ENCODE measurements at places on chromosomes 3 and 15.

GRCh38 chr15:78552597-78552996 lies 12.4 kb downstream of the PSMA4 start:
- DNase-seq = no peak

GRCh38 chr15:83904107-83905040 lies 250.5 kb downstream of the ADAMTSL3 start:
- no peak for DNase-seq

- DNase-seq = no peak
Observed at GRCh38 chr3:3110749-3111361, 681 bp upstream of the IL5RA start.

DNA sequence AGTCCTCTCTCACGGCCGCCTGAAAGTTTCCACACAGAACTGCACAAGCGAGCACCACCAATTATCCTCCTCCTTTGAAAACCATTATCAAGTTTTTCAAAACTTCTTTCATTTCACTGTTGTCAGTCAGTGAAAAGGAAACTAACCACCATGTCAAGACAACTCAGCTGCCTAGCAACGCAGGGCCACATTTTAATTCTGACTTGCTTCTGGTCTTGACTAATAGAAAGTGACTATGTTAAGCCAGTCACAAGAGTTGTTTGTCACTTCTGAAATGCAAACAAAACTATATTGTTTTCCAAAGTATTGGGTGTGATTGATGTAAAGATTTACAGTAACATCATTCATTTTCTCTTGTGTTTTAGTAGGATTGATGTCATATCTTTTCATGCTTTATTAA lies 612.8 kb upstream of the AGTR1 start:
- DNase-seq = no peak

- DNase-seq = no peak
Observed at GRCh38 chr3:188539631-188540194, 385.8 kb downstream of the LPP start.

DNA sequence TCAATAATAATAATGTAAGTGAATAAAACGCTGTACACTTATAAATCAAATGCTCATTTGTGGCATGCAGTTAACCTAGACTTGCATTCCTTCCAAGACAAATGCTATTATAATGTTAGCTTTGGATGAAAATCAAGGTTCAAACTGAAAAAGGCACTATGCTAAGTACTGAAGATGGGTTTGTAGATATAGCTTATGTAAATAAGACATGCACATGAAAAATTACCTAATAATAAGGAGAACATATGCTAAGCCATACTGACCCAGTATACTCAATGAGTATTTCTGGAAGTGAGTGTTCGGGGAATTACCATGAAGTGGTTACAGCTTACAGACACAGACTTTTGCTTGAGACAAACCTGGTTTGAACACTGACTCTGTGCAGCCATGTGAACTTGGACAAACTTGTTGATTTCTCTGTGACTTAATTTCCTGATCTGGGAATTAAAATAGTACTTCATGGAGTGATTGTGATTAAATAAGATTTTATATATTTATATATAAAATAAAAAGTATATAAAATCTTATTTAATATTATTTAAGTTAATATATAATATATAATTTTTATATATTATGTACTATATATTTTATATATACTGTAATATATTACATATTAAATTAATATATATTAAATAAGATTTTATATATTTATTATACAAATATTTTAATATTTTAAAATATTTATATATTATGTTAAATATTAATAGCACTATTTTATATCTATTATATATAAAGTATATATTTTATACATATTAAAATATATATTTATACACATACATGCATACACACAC lies 159.2 kb downstream of the ZPLD1 start:
- DNase-seq = no peak

GRCh38 chr3:153246331-153246730 lies 84.3 kb downstream of the RAP2B start:
- DNase-seq = no peak

- DNase-seq = no peak
Observed at GRCh38 chr3:64441861-64442260, 216.6 kb upstream of the PRICKLE2 start.

- DNase-seq = no peak
Observed at GRCh38 chr15:58988006-58988785, 733 bp downstream of the RNF111 start.

DNA sequence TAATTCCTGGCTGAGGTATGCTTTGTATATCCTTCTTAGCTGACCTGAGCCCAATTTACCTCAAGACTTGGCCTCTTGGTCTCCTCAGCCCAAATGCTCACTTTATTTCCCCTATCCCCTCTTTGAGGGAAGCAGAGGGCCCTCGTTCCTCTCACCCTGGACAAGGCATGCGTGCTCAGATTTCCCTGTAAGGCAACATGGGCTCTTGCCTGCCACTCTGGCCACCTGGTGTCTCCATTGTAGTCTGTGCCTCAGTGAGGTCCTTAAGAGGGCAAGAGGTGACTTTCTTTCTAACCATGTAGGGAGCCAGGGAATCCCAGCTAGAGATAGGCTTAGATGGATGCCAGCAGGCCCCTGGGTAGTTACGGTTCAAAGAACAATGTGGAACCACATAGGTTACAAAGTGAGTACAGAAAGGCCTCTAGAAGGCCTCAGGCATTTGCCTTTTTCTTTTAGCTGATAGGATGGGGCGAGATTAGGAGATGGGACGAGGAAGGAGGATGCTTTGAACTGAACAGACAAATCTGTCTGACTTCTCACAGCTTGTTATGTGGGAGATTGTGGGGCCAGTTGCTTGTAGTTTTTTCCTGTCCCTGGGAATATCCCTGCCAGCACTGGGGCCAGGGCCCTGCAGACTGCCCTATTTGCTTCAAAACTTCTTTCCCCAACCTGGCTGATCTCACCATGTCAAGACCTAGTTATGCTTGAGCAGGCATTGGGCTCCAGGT lies 1.1 kb upstream of the INTS14 start:
- DNase-seq = no peak

GRCh38 chr3:188106006-188106405 lies 48.0 kb upstream of the LPP start:
- no peak for DNase-seq

DNA sequence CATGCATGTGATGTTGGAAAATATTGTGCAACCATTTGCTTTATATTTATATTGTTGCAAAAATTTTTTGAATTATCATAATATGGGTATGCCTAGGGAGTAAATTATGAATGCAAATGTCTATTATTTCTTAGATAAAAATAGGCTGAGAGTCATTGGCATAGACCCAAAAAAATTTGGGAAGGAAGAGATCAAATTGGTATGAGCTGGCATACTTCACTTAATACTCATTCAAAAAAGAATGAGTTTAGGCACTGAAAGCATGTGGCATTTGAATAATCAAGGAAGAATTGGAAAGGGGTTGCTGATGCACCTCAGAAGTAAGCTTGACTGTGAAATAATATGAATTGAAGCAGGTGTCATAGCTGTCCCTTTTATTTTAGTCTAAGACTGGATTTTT lies 764.0 kb upstream of the DPPA4 start:
- DNase-seq = no peak

DNA sequence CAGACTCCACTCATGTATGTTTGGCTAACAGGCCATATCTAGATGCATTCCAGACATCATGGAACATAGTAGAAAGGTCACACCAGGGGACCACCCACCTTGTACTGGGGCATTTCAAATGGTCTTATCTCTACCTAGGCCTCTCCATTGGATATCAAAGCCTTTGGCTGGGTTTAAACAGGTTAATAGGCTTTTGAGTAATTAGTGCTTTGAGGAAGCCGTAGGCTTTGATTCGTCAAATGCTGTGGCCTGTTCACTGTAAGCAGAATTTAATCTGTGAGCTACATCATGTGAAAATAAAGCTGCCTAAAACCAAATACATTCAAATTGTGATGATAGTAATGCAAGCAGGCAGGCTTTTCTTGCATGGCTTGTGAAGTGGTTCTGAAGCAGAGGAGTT lies 129.5 kb downstream of the ST8SIA2 start:
- no peak for DNase-seq

DNA sequence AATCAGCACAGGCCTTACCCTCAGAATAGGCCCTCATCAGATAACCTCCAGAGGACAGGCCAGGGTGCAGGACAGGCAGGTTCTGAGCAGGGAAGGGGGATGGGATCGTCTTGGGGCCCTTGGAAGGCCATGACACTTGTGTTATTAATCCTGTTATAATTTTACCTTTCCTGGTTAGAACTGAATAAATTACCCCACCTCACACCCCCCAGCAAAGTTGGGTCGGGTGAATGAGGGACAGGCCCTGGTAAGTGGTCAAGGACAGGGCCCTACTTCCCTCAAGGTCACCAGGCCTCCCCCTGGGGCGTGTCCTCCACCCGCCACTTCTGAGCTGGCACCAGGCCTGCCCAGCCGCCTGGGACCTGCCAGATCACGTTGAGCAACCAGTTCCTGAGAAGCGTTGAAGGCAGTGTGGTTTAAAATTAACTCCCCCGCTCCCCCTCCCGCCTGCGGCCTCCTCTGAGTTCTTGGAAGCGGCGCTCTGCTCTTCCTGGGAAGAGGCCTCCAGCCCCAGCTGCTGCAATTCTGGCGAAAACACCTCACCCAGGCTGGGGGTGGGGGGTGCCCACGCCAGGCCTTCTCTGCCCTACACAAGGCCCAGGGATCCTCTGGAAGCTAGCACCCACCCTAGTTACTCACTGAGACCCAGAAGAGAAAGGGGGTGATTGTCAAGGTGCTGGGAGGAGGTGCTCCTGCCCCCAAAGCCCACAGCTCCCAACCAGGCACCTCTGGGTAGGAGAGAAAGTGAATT lies 10.6 kb downstream of the CISH start:
- peak; percentile 95 for DNase-seq

- no peak for DNase-seq
Observed at GRCh38 chr15:59691194-59691805, 2.2 kb upstream of the BNIP2 start.

DNA sequence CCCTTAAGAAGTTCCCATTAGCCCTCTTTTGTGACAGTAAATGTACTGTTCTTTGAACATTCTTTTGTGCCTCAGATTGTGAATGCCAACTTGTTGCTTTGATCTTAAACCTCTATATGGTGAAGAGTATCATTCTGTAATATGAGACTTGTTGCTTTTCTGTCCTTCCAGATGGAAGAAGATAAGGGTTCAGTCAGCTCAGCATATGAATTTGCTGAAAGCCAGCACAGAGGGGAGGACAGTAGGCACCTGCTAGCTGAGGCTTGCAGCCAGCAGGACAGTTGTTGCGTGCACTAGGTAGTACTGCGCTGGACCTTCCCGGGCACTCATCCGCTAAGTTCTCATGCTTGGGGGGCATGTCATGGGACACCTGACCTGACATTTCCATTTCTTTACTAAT lies 74.7 kb downstream of the DCUN1D1 start:
- DNase-seq = no peak

DNA sequence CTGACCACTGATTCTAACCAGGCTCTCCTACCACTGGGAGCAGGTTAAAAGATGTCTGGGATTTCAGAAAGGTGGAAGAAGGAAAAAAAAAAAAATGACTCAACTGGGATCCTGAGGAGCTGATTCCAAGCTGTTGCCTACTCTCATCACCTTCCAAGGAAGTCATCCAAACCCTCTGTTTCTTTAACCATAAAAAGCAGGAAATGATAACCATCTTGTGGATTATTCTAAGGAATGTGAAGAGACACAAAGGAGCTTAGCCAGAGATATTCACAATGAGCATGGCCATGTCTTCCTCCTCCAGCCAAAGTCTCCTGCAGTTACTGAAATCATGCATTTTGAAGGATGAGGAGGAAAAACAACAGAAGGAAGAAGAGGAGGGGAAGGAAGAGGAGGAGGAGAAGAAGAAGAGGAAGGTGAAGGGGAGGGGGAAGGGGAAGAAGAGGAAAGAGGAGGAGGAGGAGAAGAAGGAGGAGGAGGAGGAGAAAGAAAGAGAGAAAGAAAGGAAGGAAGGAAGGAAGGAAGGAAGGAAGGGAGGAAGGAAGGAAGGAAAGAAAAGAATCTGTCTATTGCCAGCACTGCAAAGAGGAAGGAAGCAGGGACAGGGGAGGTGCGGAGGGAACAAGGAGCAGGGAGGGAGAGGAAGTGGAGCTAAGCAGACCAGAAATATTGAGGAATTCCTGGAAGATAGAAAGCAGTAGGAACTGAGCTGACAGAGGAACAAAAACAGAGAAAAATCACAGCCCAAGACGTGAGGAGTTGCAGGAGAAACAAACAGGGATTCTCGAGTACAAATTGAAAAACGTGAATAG lies 229.2 kb downstream of the UACA start:
- DNase-seq = no peak

DNA sequence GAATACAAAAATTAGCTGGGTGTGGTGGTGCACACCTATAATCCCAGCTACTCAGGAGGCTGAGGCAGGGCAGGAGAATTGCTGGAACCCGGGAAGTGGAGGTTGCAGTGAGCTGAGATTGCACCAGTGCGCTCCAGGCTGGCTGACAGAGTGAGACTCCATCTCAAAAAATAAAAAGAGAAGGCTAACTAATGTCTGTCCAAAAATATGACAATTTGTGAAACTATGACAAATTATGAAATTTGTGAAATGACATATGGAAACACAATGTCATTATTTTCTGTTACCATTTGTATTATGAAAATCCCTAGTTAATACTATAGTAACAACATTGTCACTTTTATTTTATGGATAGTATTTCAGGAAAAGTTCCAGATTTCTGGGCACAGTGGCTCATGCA lies 1306.3 kb upstream of the EPHA6 start:
- DNase-seq = no peak

GRCh38 chr3:67529915-67530314 lies 124.5 kb downstream of the SUCLG2 start:
- no peak for DNase-seq

GRCh38 chr15:40846841-40847222 lies 3.0 kb downstream of the SPINT1 start:
- no peak for DNase-seq

- no peak for DNase-seq
Observed at GRCh38 chr3:52529376-52530333, 4.0 kb downstream of the NT5DC2 start.

GRCh38 chr15:54638666-54639065 lies 558.1 kb downstream of the RSL24D1 start:
- DNase-seq = no peak

DNA sequence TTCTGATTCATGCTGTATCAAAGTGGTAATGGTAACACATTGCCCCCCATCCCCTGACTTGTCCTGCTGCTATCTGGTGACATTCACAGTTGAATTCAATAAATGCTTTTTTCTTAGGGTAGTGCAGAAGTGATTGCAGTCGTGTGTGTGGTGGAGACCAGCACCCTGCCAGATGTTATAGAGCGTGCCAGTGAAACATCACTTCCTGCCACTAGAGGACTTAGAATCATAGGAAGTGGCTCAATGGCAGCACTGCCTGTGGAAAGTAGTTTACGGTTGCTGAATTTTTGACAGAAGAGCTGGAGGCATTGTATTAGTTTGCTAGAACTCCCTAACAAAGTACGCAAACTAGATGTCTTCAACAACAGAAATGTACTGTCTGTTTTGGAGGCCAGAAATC lies 37.4 kb upstream of the P2RY12 start:
- DNase-seq = no peak

Data from AG09319 (cell line).